ENCODE measurements at places on chromosomes 2 and 18.
A peak's percentile ranks its signal among the peaks of the same experiment; 100 is the strongest.

GRCh38 chr2:238466243-238466756, 39.6 kb downstream of the ASB1 start:
- no peak for DNase-seq

DNA sequence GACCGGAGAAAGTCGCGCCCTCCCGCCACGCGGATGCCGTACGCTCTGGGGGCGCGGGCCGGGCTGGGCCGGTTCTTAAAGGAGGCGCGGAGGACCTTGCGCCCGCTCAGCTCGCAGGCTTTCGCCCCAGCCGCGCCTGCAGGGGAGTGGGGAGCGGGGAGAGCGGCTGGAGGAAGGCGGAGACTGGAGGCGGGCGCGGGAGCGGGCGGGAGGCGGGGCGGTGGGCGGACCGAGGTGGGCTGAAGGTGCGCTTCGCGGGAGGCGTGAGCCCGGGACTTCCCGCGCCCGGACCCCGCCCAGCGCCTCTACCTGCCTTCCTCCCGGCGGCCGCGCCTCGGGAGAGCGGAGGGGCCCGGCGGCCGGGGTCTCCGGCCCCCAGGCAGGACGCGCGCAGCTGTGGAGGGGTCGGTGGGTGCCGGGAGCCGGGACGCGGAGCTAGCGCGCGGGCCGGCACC, at the start of gene ADRA2B:
TSS of gene ADRA2B (minus strand) at position 148 of the 455 bp plus-strand sequence. CDS start 422 bp downstream, outside the sequence.
- DNase-seq = peak; percentile 78

DNA sequence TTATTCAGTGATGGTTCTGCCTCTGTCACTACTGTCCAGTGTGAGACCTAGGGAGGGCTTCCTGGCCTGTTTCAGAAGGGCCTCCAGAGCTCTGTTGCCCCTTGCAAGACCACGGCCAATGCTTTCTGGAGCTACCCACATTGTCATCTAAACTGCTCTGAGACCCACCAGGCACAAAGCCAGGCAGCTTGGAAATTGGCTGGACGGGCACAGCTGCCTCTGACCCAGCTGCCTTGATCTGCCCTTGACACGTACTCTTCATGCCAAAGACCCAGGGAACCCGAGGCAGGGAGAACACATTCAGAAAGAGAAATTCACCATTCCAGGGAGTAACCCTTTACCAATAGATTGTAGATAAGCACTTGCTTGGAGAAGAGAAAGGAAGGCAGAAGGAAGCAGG, 183.7 kb upstream of the SIX2 start:
- DNase-seq = no peak

DNA sequence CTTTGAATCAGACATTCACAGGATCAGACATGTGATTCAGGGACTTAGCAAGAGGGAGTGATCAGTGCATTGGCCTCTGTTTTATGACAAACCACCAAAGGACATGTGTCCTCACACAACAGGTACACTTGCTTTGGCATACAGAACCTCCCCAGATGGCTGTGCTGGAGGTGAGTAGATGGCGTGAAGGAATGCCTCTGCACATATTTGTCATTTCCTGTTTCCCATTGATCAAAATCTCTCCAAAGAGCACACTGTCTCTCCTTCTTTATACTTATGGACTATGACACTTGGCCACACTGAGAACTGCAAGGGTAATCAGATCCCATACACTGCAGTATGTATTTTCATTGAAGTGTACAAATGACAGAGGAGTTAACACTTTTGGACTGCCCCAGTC, 927.6 kb downstream of the TSN start:
- no peak for DNase-seq

DNA sequence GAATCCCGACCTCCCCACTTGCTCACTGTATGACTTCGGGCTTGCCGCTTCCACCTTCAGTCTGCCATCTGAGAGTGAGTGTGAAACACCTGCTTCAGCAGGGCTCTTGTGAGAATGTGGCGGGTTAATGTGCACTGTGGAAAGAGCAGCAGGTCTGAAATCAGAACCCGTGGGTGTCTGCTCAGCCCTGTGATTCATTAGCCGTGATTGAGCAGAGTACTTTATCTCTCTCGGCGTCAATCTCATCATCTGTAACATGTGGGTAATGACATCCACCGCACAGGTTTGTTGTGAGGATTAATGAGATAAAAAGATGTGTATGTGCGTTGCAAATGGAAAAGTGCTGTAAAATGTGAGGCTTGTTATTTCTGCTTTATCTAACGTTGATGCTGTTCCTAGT, 128.6 kb downstream of the LRATD1 start:
- no peak for DNase-seq

DNA sequence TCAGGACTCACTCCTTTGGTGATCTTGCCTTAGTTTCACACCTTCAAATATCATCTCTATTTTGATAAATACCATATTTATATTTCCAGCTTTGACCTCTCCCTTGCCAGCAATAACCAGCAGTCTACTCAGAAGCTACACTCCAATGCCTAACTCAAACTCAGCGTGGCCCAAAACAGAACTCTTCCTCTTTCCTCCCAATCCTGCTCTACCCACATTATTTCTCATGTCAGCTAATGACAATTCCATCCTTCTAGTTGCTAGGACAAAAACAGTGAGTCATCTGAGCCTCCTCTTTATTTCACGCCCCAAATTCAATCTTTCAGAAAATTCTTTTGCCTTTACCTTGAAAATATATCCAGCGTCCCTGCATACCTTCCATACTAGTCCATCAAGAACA, 23.5 kb downstream of the CYRIA start:
- DNase-seq = no peak

DNA sequence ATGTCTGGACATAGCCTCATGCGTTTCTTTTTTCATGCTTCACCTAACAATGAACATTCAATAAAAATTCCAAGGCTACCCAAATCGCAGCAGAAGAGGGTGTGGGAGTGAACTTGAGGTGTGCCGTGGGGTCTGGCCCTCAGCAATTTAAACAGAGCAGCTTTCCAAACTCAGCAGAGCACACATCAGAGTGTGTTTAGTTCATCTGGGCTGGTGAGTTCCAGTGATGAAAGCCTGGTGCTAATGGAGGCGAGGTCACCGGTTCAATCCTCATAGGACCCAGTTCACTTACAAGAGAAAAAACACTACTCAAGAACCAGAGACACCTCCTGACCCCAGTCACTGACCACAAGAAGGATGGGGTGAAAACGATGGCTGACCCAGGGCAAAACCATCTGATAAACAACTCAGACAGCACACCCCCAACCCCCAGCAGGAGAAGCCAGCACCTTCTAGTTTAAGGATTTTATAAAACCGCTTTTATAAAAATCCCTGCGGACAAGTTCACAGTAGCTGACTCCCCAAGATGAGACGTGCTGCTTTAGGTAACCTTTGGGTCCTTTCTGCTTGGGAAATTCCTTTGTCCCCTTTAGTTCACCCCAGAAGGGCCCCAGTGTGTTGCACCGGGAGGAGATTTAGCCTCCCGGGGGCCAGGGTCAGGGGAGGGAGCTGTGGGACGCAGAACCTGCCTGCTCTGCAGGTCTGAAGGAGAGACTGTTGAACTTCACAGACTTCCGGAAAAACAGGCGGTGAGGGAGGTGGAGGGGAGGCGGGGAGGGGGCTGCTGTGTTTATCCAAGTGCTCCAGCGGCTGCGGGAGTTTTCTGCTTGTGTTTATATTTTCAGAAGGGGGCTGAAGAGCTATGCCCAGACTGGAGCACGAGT, 152.7 kb upstream of the SOX11 start:
- no peak for DNase-seq

DNA sequence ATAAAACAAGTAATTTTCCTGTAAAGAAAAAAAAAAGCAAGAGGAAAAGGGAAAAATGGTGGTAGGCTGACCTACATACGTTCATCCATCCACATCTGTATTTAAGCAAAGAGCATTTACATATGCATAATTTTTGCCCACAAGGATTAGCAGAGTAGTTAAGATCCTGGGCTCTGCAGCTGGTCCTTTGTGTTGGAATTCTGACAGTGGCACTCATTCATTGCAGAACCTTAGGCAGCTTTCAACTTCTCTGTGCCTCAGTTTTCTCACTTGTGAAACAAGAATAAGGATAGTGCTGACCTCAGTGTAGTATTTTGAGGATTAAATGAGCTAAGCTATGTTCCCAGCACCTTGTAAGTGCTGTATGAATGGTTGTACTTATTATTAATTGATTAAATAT, 211.3 kb downstream of the ARL4C start:
- no peak for DNase-seq

GRCh38 chr2:96085541-96086355, 30.6 kb downstream of the ADRA2B start:
- DNase-seq = no peak

- DNase-seq = no peak
Observed at GRCh38 chr2:83630351-83630750, 828.7 kb downstream of the SUCLG1 start.

GRCh38 chr2:43622931-43623451, 14.1 kb upstream of the PLEKHH2 start:
- DNase-seq = no peak

GRCh38 chr2:85796341-85797262, 42.8 kb downstream of the ATOH8 start:
- no peak for DNase-seq

DNA sequence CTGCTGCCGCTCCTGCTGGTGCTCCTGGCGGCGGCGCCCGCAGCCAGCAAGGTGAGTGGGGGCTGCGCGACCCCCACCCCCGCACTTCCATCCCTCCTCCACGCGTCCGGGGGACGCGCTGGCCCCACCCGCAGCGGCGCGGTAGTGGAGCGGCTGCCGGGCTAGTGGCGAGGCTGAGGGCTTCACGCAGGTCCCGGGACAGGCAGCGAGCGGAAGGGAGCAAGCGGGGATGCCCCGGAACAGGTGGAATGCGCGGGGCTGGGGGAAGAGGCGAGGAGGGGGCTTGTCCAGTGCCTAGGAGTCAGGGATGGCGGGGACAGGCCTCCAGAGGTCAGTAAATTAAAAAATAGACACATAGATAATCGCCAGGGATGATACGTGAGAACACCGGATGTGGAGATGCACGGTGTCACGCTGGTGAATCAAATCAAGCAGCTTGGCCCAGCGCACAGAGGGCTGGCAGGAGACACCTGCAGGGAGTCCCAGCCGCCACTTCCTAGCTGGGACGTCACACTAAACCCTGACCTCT, 403 bp downstream of the COL4A3 start:
- DNase-seq = no peak

- DNase-seq = no peak
Observed at GRCh38 chr2:150832686-150833085, 345.2 kb upstream of the RND3 start.

- DNase-seq = no peak
Observed at GRCh38 chr2:71173096-71173495, 42.7 kb downstream of the MPHOSPH10 start.

- DNase-seq = no peak
Observed at GRCh38 chr2:11865378-11865777, 118.9 kb downstream of the LPIN1 start.

- no peak for DNase-seq
Observed at GRCh38 chr2:222805591-222806304, 55.1 kb upstream of the ACSL3 start.

DNA sequence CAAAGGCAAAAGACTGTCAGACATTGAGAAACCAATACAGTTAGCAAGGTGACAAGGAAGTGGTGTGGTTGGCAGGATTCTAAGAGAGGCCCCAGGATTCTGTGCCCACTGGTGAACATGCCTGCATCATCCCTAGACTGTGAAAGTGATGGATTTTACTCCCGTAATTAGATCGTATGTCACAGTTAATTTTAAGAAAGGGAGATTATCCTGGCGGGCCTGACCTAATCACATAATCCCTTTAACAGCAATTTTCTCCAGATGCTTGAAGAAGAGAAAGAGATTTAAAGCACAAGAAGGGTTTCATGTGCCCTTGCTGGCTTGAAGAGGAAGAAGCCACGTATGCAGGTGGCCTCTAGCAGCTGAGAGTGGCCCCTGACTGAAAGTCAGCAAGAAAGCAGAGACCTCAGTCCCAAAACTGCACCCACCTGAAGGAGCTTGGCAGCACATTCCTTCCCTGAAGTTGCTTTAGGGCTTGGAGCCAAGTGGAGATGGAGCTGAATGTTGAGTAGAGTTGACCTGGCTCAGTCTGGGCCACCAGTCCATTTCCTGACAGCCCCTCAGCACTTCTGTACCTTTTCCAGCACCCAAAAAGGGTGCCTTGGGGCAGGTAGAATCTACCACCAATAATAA, 49.1 kb downstream of the GTF3C3 start:
- no peak for DNase-seq

DNA sequence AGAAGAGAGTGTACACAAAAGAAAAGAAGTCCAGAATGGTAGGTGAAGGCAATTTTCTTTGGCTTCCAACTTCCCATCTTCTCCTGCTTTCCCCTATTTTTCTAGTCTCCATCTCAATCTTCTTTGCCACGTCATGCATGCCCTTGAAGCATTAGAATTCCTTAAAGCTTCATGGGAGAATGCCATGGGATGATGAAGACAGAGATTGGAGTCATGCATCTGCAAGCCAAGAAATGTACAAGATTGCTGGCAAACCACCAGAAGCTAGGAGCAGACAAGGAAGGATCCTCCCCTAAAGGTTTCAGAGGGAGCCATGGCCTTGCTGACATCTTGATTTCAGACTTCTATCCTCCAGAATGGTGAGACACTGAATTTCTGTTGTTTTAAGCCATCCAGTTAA, 305.9 kb downstream of the HRH4 start:
- no peak for DNase-seq

- no peak for DNase-seq
Observed at GRCh38 chr2:207149249-207150213, 16.2 kb downstream of the KLF7 start.

DNA sequence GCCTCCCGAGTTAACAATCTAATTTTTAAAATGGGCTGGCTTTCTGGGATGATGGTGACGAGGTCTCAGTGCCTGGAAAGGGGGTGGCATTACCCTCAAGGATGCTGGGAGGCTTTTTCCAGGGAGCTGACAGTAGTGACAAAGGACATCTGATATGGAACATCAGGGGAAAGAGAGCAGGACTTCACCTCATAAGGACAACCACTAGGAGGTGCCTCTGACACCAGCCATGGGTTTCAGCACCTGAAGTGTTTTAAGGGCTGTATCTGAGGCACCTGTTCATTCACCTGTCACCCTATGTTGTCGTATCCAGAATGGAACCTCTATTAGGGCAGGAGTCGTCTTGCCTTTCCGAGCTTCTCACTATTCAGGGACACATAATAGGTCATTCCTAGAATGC, 10.8 kb downstream of the IL36B start:
- DNase-seq = no peak

GRCh38 chr2:226583715-226584114, 215.9 kb downstream of the IRS1 start:
- DNase-seq = no peak

DNA sequence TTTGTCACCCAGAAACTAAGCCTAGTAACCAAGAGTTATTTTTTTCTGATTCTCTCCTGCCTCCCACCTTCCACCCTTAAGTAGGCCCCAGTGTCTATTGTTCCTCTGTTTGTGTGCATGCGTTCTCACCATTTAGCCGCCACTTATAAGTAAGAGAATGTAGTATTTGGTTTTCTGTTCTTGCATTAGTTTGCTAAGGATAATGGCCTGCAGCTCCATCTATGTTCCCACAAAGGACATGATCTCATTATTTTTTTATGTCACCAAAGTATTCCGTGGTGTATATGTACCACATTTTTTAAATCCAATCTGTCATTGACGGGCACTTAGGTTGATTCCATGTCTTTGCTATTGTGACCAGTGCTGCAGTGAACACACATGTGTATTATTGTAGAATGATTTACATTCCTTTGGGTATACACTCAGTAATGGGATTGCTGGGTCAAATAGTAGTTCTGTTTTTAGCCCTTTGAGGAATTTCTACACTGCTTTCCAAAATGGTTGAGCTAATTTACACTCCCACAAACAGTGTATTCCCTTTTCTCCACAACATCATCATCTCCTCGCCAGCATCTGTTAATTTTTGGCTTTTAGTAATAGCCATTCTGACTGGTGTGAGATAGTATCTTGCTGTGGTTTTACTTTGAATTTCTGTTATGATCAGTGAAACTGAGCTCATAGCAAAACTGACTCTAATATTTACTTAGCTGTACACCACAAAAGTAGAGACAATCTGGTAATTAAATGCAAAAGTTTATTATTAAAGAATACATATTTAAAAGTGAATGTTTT, 660.1 kb upstream of the SLC8A1 start:
- no peak for DNase-seq
